A549 treated with AZD2906 at 1 μM for 4 hours (cell line): ENCODE measurements at places on chromosomes 11 and 22. TPM values are rescaled to one million over a fixed set of nuclear protein-coding genes. Genes with fewer than 3 reads are reported as not detected.

Gene SCGB1D2
- total RNA-seq, result not detected in 5 replicates

Gene TUT1
- total RNA-seq, result 12.8 to 17.8 TPM (median 17.0 TPM) in 5 replicates

Gene UBQLNL
- total RNA-seq, result 0.02 TPM in 1 of 5 replicates, not detected in the others

Gene ME3
- 14.0 to 20.1 TPM (median 17.5 TPM) in 5 replicates for total RNA-seq

Gene BEST1
- 2.0 to 4.6 TPM (median 3.9 TPM) in 5 replicates for total RNA-seq
